OCI-M1 (cell line): ENCODE measurements at places on chromosomes 16 and 17.

- DNase-seq = peak; percentile 85
Observed at GRCh38 chr16:85372627-85373372, 240.3 kb upstream of the GSE1 start.

DNA sequence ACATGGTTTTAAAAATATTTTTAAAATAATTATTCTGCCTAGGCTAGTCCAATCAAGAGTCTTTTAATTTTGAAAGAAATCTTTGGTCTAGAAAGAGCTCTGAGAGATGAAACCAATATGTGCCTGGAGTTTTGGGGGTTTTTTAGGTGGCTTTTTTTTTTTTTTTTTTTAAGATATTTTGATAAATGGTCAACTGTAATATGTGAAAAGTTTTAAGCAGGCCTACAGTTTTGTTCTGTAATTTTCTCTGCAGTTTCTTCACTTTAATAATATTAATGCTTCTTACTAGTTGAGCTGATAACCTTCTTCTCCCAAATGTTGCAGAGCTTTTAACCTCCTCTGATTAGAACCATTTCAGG lies 45.1 kb downstream of the OMG start:
- DNase-seq = no peak

- no peak for DNase-seq
Observed at GRCh38 chr17:70139449-70139993, 29.8 kb upstream of the KCNJ2 start.

GRCh38 chr17:54736573-54736972 lies 164.1 kb upstream of the TOM1L1 start:
- peak; percentile 71 for DNase-seq

GRCh38 chr17:21165922-21166594 lies 39.3 kb downstream of the DHRS7B start:
- DNase-seq = no peak

DNA sequence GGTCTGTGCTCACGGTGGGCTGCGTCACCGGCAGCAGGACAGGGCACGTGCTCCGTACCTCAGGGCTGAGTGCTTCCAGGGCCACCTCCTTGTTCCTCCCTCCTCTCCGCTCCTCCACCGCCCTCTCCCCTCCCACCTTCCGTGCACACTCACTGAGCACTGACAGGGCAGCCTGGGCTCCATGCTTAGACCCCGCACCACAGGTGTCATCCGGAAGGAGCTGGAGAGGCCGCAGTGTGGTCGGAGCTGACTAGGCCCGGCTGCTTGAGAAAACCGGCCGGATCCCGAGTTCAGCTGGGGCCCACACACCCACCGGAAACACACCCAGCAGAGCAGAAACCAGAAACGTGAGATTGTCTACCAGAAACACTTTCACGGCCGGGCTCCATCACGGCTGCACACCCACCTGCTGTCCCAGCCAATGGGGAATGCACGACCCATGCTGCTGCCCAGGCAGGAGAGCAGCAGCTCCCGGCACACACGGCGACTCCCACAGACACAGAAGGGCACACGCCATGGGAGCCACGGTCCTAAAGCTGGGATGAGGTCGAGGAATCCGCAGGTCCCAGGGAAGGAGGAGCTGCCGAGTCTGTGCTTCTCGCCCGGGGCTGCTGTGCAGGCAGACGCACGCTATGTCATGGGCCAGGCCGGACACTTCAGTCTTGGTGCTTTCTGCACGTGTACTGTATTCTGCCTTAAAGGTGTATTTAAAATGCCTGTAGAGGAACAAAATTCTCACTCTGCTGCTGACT lies 55.0 kb upstream of the ZNF469 start:
- no peak for DNase-seq
